ENCODE measurements at places on chromosomes 5 and 9.

DNA sequence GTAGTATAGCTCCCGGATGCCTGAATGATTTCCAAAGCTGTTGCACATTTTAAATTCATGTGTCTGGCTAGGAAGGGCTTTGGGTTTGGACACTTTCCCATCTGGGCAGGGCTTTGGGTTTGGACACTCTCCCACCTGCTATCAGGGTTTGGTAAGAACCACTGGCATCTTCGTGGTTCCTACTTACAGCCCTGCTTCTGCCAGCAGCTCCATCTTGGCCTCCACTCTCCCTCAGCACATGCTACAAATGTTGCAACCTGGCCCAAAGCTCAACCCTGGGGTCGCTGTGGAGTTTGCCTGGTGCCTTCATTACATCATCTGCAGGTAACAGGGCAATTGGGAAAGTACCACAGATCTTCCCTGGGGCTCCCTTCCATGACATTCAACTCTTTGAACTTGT, 3.5 kb downstream of the TMCO6 start:
- DNase-seq = no peak

- DNase-seq = no peak
These were observed 23.4 kb downstream of the HRH2 start for GRCh38 chr5:175681045-175681967.

- DNase-seq = no peak
These were observed 188.4 kb upstream of the DAPK1 start for GRCh38 chr9:87309236-87309635.

DNA sequence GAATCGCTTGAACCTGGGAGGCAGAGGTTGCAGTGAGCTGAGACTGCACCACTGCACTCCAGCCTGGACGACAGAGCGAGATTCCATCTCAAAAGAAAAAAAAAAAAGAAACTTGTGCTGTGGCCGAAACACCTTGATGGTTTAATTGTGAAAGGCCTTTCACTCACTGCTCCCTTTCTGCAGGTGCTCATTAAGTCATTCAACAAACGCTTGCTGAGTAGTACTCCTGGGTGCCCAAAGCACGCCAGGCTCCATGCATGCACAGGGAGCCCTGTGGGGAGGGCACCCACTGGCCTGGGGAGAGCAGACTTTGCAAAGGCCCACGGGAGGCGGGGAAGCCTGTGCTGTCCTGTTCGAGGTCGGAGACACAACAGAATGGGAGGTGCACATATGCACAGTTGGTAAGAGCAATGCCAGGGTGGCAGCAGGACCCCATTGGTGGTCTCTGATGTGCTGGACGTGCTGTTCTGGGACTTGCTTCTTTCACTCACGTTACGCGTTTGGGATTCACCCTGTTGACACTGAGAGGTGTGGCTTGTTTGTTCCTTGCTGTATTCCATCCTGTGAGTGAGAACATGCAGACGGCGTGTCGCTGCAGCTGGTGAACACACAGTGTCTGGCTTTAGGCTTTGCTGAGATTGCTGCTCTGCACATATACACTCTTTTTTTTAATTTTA, 3.0 kb upstream of the ENTPD2 start:
- no peak for DNase-seq

DNA sequence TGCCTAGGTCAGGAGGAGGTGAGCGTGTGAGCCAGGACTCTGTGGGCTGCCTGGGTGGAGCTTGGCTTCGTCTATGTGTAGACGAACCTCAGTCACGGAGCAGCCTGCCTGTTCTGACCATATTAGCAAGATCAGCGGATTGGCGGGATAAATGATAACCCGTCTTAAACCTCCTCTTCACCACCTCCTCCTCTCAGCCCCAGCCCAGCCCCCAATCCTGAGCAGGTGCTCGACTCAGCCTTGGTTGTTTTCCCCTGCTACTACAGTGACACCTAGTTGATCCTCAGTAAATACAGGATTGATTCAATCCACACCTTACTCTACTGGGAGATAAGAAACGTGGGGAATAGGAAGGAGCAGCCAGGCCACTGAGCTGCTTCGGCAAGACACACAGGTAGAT, 286.1 kb downstream of the IRX2 start:
- no peak for DNase-seq

- no peak for DNase-seq
These were observed 309.3 kb upstream of the SEMA6A start for GRCh38 chr5:116883875-116884274.

- no peak for DNase-seq
These were observed 20.2 kb downstream of the HNRNPH1 start for GRCh38 chr5:179603308-179603707.

DNA sequence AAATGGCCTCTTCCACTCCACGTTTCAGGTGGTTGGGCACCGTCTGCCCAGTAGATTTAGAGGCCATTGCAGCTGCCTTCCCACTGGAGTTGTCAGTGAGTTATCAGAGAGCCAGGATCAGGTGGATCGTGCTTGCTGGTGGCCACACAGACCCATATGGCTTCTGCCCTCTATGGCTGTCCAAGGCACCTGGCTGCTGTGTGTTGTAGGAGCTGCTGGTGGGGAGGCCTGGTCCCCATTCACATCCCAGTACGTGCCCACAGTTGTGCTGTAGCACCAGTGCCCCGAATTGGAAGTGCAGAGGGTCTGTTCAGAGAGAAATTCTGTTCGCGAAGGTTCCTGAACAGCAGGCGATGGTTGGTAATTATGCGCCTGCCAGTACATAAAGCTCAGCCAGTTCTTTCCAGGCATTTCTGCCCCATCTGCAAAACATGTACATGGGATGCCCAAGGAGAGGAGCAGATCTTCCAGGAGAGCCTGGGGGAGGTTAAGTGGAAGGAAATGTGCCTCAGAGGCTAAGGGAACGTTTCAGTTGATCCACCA, 41.1 kb downstream of the UBE2QL1 start:
- no peak for DNase-seq

DNA sequence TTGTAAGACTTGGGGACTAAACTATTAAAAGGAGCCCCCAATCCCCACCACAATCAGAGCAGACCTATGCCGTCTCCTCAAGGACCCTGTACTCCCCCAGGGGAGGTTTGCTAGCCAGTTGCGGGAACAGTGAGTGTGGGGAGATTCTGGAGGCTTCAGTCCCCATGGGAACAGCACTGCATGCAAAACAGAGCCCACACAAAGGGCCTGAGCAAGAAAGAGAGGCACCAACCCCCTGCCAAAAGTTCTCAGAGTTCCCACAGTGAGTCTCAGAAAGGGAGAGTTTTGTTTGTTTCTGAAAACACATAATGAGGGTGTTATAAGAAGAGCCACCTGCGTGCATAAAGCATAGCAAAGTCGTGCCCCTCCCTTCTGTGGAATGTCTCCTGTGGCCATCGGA, 56.6 kb downstream of the CFAP90 start:
- no peak for DNase-seq

DNA sequence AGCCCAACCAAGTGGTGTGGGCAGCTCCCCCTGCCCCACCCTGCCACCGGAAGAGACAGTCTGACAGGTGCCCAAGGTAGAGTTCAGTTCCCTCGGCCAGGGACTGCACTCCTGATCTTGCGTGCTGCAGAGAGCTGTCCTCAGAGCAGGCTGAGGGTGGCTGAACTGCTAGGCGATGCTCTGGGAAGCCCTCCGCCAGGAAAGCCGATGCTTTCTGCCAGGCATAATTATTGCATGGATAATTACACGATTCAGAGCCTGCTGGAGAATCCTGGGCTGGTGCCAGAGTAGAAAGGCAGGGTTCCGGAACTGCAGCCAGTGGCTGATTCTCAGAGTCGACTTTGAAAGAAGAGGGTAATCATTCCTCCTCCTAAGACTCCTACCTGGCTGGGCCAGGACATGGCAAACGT, 19.3 kb downstream of the KCNIP1 start:
- no peak for DNase-seq

GRCh38 chr5:149036168-149036567, 26.7 kb downstream of the SH3TC2 start:
- no peak for DNase-seq

- DNase-seq = no peak
These were observed 130.6 kb downstream of the NDUFS4 start for GRCh38 chr5:53691014-53691413.

DNA sequence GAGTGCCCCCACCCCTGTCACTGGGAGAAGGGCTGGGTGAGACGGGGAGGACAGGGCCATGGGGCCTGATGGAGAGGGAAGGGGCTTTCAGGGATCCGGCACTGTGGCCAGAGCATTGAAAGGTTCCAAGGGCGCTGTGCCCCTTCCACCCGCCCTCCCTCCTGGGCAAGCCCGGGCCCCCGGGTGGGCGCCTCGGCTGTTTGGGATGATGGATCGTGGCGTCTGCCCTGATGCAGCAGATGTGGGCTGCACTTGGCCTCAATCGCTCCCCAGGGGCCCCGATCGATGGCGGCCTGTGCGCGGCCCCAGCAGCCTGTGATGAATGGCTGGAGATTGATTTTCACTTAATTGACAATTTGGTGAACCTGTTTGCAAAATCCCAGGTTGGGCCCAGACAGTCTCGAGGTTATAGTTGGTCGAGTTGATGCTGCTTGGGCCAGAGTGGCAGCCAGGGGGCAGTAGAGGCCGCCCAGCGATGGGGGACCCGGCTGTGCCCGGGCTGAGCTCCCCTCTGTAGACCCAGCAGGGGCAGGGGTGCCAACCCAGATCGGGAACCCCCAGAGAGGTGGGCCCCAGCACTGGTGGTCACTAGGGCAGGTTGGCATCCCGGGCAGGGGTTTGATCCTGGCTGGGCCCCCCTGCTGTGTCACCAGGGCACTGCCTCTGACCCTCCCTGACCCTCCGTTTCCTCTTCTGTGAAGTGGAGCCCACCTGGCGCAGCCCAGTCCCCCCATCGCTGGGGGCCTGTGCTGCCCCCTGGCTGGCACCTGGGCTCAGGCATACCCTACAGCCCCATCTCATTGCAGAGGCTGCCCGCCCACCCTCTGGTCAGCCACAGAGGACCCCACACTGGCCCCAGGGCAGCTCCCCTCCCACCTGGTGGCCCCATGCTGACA, 34.7 kb downstream of the LHX3 start:
- DNase-seq = peak; percentile 61

- no peak for DNase-seq
These were observed 72.6 kb upstream of the LRRTM2 start for GRCh38 chr5:138947780-138948179.

- DNase-seq = peak; percentile 44
These were observed 17.5 kb downstream of the TMEM161B start for GRCh38 chr5:88251048-88251711.

DNA sequence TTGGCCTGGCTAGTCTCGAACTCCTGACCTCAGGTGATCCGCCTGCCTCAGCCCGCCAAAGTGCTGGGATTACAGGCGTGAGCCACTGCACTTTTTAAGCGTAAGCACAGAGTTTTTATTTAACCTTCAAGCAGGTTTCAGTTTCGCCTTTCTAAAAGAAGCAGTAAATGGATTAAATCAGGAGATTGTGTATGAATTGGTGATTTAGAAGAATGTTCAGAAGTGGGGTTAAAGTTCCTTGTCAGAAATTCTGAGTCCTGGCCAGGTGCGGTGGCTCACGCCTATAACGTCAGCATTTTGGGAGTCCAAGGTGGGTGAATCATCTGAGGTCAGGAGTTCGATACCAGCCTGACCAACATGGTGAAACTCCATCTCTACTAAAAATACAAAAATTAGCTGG, 12.2 kb downstream of the HSPA4 start:
- no peak for DNase-seq

GRCh38 chr5:43190755-43191603, 1.0 kb upstream of the NIM1K start:
- DNase-seq = no peak

- peak; percentile 9 for DNase-seq
These were observed 111.1 kb downstream of the UGCG start for GRCh38 chr9:112007575-112008240.

GRCh38 chr5:135124128-135124527, 90.1 kb upstream of the PITX1 start:
- DNase-seq = no peak
